ENCODE measurements at places on chromosomes 1 and 21.
A peak's percentile ranks its signal among the peaks of the same experiment; 100 is the strongest.

GRCh38 chr1:162538815-162539431 lies 22.6 kb upstream of the UAP1 start:
- no peak for DNase-seq

- DNase-seq = peak; percentile 45
These were observed 33.5 kb downstream of the ASH1L start for GRCh38 chr1:155529109-155529508.

GRCh38 chr1:17318262-17318661 lies 10.3 kb downstream of the PADI4 start:
- DNase-seq = no peak

DNA sequence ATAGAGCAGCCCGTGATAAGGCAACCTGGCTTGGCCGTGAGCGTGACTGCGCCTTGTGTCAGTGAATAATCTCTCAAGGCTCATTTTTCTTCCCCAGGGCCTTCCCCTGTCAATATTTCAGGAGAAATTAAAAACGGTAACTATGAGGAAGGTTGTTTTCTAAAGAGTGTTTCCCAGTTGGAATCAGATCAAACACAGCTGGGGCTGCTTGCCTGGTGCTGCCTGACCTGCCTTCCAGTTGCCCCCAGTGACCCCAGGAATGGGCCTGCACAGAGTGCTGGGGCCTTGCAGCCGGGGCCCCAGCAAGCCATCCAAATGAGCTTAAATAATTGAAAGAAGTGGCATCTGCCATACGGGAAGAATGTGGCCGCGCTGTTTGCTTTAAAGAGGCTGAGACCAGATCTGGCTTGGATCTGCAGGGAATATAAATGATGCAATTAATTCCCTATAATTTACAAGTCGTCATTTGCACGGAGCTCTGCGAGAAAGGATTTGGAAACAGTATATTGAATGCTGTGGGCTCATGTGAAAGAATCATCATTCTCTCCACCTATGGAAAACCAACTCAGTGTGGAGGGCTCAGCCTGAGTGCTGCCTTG lies 203.9 kb downstream of the C1orf94 start:
- DNase-seq = no peak

DNA sequence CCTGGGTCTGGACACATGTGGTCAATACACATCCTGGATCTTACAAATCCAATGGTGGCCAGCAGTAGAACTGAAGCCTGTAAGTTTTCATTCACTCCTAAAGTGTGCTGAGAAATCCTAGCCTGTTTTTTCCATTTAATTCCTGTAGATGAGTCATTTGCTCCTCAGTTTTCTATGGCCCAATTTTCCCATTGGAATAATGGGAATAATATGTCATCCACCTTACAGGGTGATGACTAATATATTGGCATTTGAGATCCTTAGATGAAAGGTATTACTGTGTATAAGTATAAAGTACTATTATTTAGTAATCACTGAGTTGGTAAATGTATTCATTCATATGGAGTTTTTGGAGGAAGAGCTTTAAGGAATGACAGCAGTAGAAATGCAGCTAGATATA lies 89.7 kb upstream of the ADAR start:
- no peak for DNase-seq

DNA sequence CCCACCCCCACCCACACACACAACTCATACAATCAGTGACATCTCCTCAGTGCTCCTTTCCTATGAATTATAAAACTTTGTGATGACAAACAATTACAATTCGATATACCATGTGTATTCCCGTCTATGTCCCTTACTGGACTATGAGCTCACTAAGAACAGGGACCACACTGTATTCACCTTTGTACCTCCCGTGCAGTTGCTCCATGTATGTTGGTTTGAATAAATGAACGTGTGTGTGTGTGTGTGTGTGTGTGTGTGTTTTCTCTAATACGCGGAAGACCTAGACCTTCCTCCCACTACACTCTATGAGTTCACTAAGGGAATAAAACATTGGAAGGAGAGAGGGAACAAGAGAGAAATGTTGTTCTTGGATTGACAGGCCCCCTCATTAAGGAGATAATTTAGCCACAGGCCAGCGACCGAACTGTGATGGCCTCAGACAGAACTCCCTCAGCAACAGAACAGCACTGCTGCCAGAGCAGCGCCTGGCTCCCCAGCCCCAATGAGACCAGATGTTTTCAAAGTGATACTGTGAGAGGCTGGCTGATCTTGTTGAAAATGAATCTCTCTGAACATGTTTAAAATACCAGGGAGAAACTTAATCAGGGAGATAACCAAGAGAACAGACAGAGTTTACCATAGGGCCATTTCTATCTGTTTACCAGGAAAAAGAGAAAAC lies 21.7 kb downstream of the BCAR3 start:
- no peak for DNase-seq

GRCh38 chr21:39845571-39846130 lies 21.6 kb upstream of the PCP4 start:
- DNase-seq = no peak

- DNase-seq = no peak
These were observed 648.5 kb upstream of the PTBP2 start for GRCh38 chr1:96073100-96073499.

DNA sequence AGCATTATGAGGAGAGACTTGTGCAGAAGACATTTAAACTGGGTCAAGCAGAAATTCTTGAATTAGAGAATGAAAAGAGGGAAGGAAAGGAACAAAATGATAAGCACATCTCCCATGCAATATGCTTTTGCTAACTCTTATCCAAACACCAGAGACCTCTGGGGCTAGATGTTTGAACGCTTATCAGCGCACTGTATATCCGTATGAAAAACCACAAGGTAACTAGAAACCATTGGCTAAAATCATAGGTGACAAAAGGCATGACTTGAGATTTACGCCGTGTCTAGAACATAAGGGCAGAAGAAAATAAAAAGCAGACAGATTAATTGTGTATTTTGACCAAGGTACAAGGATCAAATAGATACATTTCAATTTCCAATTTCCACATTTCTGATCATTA lies 38.0 kb upstream of the TIAM1 start:
- DNase-seq = no peak

- DNase-seq = no peak
These were observed 12.3 kb downstream of the RAVER2 start for GRCh38 chr1:64757213-64757612.

DNA sequence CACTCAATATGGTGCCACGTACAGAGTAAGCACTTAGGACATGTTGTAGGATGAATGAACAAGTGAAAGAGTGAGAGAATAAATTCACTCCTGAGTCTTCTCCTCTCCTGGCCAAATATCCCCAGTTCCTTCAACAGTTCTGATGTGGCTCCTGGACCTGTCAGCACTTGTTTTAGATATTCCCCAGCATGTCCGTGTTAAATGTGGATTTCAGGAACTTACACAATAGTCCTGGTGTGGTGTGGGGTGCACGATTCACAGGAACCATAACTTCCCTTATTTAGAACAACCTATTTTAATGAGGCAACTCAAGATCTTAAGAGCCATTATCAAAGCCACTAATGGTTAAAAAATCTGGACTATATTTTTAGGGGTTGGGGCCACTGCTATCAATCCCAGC lies 39.0 kb upstream of the MYSM1 start:
- no peak for DNase-seq

DNA sequence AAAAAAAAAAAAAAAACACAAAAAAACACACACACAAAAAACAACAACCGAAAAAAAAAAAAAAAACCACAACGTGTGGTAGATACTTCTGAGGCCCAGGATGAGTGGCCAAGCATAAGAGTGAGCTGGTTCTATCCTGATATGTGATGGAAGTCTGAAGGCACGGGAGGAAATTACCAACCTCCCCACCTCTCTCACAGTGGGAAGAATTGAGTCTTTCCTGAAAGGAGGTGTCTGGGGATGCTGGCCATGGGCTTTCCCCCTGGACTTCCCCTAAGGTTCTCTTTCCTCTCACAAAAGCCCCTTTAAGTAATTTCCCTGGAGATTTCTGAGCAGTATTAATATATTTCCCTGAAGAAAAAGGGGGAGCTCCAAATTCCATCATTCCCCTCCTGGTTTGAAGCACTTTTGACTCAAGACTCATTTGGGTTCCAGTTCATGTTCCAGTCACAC lies 5.2 kb downstream of the TMCC2 start:
- no peak for DNase-seq

GRCh38 chr1:233569636-233570035 lies 44.3 kb upstream of the KCNK1 start:
- DNase-seq = no peak

DNA sequence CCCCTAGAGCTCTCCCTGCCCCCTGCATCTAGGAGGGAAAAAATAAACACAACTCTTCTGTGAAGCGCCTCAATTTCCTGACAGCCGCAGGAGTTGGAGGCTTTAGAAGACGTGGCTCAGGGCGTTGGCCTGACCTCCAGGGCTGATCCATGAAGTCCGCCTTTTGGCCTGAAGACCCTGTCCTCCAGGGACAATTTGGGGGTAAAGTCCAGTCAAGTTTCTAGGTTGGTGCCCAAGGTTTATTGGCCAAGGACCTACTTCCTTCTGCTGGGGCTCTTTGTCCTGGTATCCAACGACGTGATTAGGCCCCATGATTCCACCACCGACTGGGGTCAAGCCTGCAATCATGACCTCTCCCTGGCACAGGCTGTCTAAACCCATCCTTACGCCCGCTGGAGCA lies 54.9 kb downstream of the PTPRF start:
- DNase-seq = no peak

GRCh38 chr21:35699361-35699760 lies 361.0 kb downstream of the SETD4 start:
- no peak for DNase-seq

DNA sequence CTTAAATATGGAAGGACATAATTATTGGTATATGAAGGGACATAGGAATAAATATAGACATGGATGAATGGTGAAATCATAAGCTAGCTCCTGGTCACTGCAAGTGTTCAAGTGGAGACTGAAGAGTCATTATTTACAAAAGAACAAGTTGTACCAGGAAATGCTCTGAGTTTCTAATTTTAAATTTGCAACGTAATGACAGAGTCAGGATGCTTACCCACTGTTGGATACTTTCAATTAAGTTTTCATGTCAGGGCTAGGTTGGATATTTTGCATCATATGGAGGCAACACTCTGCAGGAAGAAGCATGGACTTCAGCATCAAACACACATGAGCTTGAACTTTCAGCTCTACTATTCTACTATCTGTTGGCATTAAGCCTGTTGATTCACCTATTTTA lies 499.6 kb upstream of the C1orf87 start:
- no peak for DNase-seq

DNA sequence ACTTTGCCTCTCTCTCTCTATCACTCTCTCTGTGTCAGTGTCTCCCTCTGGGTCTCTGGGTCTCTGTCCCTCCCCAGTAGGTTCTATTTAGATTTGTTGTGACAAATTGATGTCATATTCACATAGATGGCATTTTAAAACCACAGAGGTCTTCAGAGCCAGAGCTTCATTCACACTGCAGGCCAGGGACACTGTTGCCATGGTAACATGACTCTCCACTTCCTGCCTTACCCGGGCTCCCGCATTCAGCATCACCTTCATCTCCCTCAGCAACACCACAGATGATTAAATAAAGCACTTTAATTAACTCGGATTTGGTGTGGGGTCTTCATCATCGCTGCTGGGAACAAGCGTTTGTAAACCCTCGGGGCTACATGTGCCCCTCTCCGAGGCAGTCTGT lies 132.6 kb downstream of the ETS2 start:
- DNase-seq = peak; percentile 20

GRCh38 chr21:16590186-16590585 lies 860.4 kb downstream of the USP25 start:
- no peak for DNase-seq

GRCh38 chr1:66652556-66652955 lies 99.7 kb upstream of the DYNLT5 start:
- DNase-seq = no peak

GRCh38 chr1:221704306-221704705 lies 37.6 kb downstream of the DUSP10 start:
- no peak for DNase-seq

GRCh38 chr1:170993151-170993550 lies 57.8 kb downstream of the MROH9 start:
- DNase-seq = no peak

DNA sequence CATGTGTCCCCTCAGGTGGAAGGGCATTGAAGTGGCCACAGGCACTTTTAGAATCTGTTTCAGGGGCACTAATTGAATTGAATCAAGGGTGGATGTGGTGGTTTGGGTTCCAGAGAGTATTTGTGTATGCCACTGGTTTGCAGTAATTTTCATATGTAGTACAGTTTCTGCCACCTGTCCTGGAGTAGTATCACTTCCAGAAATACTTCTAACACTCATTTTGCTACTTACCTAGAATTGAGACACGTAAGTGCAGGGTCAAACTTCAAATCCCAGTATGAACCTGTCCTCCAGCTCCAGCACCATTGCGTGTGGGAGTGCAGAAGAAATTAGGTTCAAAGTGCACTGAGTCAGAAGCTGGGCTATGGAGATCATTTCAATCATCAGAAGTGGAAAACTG lies 26.8 kb downstream of the RSPH1 start:
- DNase-seq = no peak

DNA sequence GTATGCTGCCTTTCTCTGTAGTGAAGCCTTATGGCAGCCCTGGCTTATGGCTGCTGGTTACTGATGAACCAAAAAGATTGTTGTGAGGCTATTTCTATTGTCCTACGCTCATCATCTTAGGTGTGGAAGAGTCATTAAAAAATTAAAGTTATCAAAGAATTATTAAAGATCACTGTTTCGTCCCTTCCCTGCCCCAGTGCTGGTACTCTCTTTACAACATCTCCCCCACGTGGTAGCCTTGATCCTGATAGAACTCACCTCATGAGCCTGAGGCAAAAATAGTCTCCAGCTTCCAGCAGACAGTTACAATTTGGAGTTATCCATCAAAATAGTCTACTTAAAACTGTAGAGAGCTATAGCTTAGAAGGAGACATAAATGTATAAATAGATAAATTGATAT lies 201.5 kb downstream of the S1PR1 start:
- peak; percentile 50 for DNase-seq

DNA sequence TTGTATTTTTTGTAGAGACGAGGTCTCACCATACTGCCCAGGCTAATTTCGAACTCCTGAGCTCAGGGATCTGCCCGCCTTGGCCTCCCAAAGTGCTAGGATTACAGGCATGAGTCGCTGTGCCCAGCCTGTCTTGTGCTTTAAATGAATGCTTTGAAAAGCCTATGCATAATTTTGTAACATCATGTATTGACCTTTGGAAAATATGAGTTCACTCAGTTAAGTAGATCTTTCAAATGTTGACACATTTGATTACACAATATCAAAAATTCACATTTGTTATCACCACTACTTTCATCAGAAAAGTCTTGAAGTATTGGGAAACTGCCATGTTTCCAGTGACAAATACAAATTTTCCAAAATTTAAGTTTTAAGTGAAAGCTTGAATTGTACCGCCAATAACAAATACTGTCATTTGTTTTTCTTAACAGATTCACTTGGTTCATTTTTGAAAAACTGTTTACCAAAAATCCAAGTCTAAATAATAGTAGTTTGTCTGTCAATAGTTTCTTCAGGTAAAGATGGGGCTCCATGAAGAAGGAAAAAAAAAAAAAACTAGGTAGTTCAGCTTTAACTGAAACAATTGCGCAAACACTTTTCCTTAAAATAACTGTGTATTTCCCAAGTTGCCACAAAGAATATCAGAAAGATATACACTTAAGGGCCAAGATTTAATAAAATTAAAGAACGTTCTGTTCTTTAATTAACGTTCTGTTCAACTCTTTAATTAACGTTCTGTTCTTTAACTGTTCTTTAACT lies 233.2 kb upstream of the NR5A2 start:
- DNase-seq = no peak

GRCh38 chr1:83796409-83796808 lies 202.5 kb downstream of the TTLL7 start:
- DNase-seq = no peak
